ENCODE measurements at places on chromosomes 16 and 17.

GRCh38 chr16:4113358-4114256 lies 2.6 kb downstream of the ADCY9 start:
- no peak for DNase-seq

DNA sequence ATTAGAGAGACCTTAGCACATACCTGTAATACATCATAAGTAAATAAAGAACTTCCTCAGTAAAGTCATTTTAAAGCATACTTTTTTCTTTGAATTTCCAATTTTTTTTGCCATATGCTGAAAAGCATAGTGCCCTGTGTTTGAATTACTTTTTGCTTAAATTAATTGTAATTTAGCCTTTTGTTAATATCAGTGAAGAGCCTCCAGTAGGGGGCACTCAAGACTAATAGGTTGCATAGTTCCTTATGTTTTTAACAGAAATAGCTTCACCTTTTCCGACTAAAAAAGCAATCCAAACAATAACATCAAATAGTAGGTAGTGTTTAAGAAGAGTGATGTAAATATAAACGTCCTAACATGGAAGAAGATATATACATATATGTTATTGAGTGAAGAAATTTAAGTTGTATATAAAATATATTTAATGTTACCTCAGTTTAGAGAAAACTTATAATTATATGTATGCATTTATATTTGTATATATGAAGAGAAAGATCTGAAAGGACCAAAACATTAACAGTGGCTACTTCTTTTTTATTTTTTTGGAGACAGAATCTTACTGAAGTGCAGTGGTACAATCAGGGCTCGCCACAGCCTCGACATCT lies 18.6 kb downstream of the RAD51C start:
- peak; percentile 5 for DNase-seq

- DNase-seq: no peak
These were observed 56.6 kb downstream of the WSCD1 start for GRCh38 chr17:6126768-6127167.

GRCh38 chr17:34562387-34562786 lies 17.0 kb upstream of the TMEM132E start:
- no peak for DNase-seq

GRCh38 chr17:12431188-12431587 lies 234.5 kb upstream of the MYOCD start:
- no peak for DNase-seq

GRCh38 chr16:56041556-56042140 lies 149.6 kb upstream of the GNAO1 start:
- peak; percentile 2 for DNase-seq

All from stimulated activated CD8-positive, alpha-beta memory T cell treated with anti-CD3 and anti-CD28 coated beads, Interleukin-15, amount 100 ng/mL, for 1 hour (primary cell).